LHCN-M2 (cell line): ENCODE measurements at places on chromosomes 1 and 21. TPM values are rescaled to one million over a fixed set of nuclear protein-coding genes. Genes with fewer than 3 reads are reported as not detected.

RAB42 gene
- 1.6 and 3.0 TPM in 2 replicates for total RNA-seq

LIPI gene
- total RNA-seq = not detected in 2 replicates

C21orf58 gene
- 17.2 and 19.3 TPM in 2 replicates for total RNA-seq

DNA sequence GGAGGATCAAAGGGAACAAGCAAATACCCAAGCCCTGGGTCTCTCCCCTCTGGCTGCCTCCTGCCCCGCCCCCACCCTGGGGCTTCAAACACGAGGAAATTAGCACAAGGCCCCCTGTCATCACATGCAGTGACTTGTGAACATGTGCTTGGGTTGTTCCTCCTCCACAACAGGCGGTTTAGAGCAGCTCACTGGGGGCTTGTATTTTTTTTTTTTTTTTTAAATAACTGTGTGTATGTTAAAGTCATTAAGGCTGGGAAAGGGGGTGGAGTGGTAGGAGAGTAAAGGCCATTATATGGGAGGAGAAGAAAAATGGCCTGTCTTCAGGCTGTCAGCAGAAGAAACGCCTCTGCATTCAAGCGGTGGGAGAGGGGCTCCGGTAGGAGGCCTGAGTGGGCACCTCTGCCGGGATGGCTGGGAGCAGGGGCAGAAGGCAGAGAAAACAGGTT, 64.2 kb downstream of the PLXNA2 start:
- DNase-seq = no peak

MED8 gene
- 31.5 and 31.7 TPM in 2 replicates for total RNA-seq

DNA sequence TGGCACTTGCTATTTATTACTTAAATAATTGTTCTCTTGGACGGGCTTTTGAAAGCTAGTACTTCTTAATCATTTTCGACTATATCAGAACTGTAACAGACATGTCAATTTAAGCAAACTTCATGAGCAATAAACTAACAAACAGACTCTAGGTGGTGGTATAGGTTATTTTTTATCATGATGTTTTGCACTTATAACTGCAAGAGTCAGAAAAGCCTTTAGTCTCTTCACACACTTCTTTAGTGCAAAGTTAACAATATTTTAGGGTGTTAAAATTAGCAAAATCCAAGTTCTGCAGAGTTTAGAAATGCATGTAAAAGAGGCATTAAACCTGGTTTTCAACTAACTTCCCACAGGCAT, 2.2 kb downstream of the NRIP1 start:
- DNase-seq = peak; percentile 50

BCAR3 gene
- total RNA-seq = 112 TPM in 2 replicates

- DNase-seq = no peak
Observed at GRCh38 chr1:79232818-79233217, 226.3 kb upstream of the ADGRL4 start.

GRCh38 chr1:184019069-184019468, 18.5 kb downstream of the COLGALT2 start:
- DNase-seq = no peak

- no peak for DNase-seq
Observed at GRCh38 chr1:2344121-2344681, 47.2 kb downstream of the MORN1 start.

GRCh38 chr1:159469921-159470533, 30.5 kb downstream of the OR10J1 start:
- DNase-seq = peak; percentile 57

GRCh38 chr1:37677808-37678207, 14.5 kb upstream of the CDCA8 start:
- DNase-seq = no peak

PRKAB2 gene
- total RNA-seq = 7.8 and 9.9 TPM in 2 replicates

DNA sequence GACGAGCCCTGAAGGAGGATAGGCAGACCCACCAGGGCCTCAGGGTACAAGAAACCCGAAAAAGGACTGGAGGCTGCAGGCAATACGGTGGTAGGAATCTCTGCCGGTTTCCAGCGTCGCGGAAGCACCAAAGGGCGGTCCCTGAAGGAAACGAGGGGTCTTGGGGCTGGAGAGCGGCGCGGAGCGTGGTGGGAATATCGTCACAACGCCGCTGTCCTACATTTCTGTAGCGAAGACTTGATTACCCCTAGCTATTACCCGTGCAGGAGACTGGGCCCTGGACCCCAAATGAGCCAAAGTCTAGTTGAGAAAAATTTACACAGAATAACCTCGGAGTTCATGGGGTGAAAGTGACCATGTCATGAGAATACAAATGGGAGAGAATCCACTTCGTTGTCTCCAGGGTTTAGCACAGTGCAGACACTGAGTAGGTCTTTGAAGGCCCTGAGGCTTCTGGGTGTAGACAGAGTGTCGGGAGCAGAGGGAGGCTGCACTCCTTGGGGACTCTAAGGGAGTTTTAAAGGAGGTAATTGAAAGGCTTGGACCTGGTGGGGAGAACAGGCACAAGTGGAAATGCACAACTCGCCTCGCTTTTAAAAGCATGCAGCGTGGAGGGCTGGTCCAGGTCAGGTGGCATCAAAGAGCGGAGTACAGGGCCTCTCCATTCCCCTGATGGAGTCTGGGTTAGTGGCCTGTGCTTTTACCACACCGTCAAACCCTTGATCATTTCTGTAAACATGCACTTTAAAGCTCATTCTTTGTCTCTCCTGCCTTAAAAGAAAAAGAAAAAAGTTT, 1.5 kb downstream of the ATP1A1 start:
- DNase-seq = no peak

DNA sequence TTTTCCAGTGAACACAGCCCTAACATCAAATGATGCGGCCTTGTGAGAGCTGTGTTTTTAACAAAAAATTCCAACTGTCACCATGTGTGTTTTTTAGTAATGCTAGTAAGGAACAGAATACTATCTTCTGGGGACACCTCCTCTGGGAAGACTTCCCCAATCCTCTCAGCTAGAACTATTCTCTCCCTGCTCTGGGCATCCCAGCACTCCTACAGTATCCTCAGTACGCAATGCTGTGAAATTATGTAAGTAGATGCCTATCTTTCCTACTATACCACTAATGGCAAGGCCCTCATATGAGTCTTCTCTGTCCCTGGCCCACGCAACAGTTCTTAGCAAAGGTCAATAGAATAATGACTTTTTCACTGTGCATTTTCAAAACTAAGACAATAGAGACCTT, 19.5 kb upstream of the TTC39A start:
- DNase-seq = no peak

- DNase-seq = no peak
Observed at GRCh38 chr1:32104127-32104526, 3.7 kb upstream of the KPNA6 start.

DNA sequence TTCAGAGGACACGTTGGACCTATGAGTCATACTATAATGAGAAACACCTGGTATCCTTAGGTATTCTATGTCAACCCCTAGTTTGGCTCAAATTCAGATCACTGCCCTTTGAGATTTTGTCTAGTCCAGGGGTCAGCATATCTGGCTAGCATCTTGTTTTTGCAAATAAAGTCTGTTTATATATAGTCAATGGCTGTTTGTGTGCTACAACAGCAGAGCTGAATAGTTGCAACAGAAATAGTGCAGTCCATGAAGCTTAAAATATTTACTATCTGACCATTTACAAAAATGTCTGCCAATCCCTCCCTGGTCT, 48.5 kb upstream of the EDEM3 start:
- peak; percentile 32 for DNase-seq

DNA sequence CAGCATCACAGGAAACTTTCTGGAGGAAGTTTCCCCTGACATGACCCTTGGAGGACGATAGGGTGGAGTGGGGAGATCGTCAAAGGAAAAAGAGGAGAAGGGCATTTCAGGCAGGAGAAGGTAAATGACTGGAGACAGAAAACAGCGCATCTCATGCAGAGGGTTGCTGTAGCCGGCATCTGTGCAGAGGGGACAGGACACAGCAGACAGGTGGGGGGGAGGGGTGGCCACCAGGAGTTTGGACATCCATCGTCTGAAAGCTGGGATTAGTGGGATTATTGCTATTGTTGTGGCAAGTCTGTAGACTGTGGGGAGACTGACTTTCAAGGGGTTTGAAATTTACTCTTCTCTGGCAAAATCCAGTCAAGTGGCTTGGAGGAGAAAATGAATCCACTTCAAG, 463.9 kb downstream of the OMA1 start:
- DNase-seq = no peak

DNA sequence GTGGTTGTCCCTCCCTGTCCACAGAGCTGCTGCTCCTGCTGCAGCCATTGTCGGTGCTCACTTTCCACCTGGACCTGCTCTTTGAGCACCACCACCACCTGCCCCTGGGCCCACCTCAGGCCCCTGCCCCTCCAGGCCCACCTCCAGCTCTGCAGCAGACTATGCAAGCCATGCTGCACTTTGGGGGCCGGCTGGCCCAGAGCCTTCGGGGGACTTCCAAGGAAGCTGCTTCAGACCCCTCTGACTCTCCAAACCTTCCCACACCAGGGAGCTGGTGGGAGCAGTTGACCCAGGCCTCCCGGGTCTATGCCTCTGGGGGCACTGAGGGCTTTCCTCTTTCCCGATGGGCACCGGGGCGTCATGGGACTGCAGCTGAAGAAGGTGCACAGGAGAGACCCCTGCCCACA, 5.9 kb downstream of the RUSC1 start:
- DNase-seq = no peak
